ENCODE measurements at places on chromosomes 16 and 17.

DNA sequence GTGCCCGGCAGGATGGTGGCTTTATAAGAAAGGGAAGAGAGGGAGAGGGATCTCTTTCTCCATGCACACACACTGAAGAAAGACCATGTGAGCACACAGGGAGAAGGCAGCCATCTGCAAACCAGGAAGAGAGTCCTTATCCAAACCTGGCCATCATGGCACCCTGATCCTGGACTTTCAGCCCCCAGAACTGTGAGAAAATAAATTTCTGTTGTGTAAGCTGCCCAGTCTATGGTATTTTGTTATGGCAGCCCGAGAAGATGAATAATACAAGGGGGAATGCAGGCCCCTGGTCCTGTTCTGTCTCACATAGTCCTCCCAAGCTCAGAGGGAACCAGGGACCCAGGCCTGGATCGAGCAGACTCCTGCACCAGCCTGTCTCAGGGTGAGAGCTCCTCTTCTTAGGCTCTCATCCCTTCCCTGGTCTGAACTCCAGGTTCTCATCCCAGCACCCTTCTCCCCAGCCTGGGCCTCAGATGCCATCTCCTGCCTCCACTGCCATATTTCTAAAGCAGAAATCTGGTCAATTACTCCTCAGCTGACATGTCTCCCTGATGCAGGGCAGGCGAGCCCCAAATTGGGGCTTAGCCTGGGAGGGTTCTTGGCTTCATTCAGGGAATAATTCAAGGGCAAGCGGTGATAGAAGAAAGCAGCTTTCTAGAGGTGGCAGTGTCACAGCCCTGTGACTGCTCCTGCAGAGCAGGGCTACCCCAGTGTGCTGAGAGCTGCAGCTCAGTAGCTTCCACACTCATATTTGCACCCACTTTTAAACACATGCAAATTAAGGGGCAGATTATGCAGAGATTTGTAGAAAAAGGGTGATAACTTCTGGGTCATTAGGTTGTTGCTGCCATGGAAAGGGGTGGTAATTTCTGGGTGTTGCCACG, 28.8 kb downstream of the IGFBP4 start:
- no peak for DNase-seq

- DNase-seq, result no peak
These were observed 274.6 kb upstream of the HSBP1 start for GRCh38 chr16:83533193-83533592.

- DNase-seq, result no peak
These were observed 136.8 kb upstream of the CDH5 start for GRCh38 chr16:66229651-66230050.

- no peak for DNase-seq
These were observed 649 bp downstream of the GSE1 start for GRCh38 chr16:85613604-85614337.

GRCh38 chr17:73430848-73431247, 119.0 kb upstream of the CDC42EP4 start:
- no peak for DNase-seq

DNA sequence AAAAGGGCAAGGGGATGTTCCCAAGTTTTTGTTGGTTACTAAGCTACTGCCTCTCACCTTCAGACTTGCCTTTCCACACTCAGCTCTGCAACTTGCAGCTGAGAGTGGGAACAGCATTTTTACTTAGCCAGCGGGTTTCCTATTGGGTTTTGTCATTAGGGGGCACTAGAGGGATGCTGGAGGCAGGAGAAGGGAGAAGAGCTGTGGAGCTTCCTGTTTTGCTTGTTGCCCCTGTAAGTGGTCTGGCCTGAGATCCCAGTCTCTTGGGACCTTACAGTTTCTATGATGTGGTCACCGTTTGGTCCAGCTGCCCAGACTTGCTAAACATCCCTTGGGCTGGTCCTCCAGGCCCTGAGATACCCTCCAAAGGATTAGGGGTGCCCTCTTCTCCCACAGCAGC, 209.6 kb upstream of the NLRP1 start:
- no peak for DNase-seq

Data from smooth muscle cell of the brain vasculature (primary cell).